HEK293T (cell line): ENCODE measurements at places on chromosomes 1 and 21.

DNA sequence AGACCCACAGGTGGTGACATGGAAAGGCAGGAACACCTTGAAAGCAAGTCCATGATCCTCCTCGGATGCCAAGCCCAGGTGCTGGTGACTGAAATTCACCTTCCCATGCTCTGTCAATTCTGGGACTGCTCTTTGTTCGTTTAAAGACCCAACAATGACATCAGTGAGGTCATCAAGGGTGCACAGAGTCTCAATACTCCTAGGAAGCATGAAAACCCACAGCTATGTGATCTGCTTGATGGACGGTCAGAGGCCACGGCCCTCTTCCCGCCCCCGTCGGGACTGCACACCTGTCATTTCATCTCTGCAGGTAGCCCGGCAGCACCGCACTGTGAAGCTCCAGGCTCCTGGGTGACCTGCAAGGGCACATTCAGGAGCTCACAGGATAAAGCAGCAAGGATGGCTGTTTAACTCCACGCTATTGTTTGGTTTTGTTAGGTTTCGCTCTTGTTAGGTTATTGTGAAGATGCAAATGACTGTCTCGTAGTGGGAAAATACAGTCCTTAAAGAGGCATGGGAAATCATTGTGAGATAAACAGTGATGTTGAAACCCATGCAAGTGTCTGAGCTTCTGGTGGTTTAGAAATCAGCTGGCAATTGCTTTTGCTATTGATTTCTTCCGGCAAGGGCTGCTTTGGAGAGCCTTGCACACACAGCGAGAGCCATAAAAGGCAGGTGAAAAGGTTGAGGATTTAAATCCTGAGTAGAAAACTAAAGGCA is 124.8 kb upstream of the AJAP1 start:
- no peak for DNase-seq

- no peak for DNase-seq
Observed at GRCh38 chr1:228488125-228488817, 1.1 kb downstream of the RNF187 start.

GRCh38 chr1:2592672-2593071 is 6.1 kb downstream of the PRXL2B start:
- DNase-seq, result no peak

GRCh38 chr1:43382027-43382779 is 7.4 kb downstream of the MED8 start:
- no peak for DNase-seq

DNA sequence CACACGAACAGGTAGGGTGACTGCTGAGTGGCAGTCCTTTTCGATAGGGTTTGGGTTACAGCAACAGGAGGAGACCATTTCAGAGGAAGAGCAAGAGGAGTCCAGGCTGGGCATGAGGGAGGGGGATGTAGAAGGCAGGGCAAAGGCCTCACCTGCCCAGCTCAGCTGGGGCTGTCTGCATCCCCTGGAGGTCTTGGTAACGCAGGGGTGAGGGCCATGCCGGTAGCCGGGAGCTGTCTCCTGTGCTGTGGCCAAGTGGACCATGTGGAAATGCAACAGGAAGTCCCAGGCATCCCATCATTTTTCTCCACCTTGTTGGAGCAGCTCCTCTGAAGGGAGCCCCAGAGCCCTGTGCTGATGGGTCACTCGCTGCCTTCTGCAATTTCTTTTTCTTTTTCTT is 105.4 kb upstream of the C1orf174 start:
- no peak for DNase-seq

- DNase-seq, result no peak
Observed at GRCh38 chr1:53310847-53311681, 16.8 kb downstream of the LRP8 start.

GRCh38 chr1:25952841-25953401 is 44.9 kb downstream of the PAFAH2 start:
- no peak for DNase-seq

GRCh38 chr1:112318698-112319370 is 77.2 kb upstream of the CTTNBP2NL start:
- no peak for DNase-seq

- DNase-seq, result no peak
Observed at GRCh38 chr1:116515702-116516101, 55.1 kb downstream of the CD58 start.

- DNase-seq, result no peak
Observed at GRCh38 chr1:236835491-236835890, 40.4 kb downstream of the MTR start.

DNA sequence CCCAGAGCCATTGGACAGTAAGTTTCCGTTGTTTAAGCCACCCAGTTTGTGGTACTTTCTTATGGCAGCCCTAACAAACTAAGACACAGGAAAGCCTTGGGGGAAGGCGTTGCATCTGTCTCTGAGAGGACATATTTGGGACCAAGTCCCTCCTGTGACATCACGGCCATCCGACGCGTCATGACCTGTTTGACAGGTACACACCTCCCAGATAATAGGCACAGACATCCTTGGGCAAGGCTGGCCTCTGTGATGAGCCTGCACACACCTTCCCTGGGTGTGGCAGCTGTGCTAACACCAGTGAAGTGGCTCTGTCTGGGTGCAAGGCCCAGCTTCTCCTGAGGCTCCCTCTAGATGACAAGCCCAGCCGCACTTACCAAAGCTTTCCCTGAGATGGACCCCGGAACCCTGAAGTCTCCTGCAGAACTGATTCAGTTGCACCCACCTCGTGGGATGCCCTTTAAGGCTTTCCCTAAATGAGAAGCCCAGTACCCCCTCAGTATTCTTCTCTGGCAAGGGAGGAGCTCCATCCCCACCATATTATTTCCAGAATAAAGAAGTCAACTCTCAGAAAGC is 136.5 kb downstream of the ZSCAN20 start:
- no peak for DNase-seq

- DNase-seq, result no peak
Observed at GRCh38 chr1:99544328-99544727, 101.6 kb upstream of the PALMD start.
